ENCODE measurements at places on chromosomes 12 and 14.
A peak's percentile ranks its signal among the peaks of the same experiment; 100 is the strongest.

- peak; percentile 3 for DNase-seq
Measured at GRCh38 chr12:50112456-50113218, 601 bp downstream of the COX14 start.

DNA sequence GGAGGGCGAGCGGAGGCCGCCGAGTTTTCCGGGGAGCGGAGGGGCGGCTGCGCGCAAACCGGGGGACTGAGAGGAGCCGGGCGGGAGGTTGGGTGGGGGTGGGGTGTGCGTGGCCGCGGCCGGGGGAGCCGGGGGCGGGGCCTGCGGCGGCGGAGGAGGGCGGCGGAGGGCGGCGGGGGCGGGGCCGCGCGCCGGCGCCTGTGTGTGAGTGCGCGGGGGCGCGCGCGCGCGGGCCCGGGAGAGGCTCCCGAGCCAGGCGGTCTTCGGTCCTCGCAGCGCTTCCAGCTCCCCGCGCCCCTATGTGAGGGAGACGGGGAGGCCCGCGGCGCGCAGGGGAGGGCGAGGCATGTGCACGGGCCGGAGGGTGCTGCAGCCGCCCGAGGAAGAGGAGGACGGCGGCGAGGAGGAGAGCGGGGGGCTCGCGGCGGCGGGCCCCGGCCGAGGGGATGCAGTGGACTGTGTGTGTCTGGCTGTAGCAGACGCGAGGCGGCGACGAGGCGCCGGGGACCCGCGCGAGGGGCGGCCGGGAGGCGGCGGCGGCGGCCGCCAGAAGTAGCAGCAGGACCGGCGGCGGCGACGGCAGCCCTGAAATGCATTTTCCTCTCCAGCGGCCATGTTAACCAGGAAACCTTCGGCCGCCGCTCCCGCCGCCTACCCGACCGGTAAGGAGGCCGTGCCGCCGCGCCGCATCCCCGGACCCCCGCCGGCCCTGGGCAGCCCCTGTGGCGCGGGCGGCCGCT lies at the start of gene DYRK2:
DYRK2 (plus strand) TSS at position 225 of the 740 bp plus-strand sequence; CDS start at position 614, 389 bp downstream.
- peak; percentile 69 for DNase-seq

GRCh38 chr14:63378444-63378843 lies 59.7 kb upstream of the GPHB5 start:
- no peak for DNase-seq

DNA sequence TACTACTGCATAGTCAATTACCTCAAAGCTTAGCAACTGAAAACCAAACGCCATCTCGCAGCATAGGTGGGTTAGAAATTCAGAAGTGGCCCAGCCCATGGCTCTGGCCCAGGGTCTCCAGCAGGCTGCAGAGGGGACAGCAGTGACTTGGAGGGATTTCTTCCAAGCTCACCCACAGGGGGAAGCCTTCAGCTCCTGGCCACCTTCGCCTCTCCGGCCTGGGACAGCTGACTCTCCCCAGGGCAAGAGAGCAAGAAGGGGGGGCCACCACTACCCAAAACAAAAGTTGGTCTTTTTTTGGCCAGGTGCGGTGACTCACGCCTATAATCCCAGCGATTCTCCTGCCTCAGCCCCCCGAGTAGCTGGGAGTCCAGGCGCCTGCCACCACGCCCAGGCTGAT lies 32.2 kb upstream of the ANKRD9 start:
- no peak for DNase-seq

DNA sequence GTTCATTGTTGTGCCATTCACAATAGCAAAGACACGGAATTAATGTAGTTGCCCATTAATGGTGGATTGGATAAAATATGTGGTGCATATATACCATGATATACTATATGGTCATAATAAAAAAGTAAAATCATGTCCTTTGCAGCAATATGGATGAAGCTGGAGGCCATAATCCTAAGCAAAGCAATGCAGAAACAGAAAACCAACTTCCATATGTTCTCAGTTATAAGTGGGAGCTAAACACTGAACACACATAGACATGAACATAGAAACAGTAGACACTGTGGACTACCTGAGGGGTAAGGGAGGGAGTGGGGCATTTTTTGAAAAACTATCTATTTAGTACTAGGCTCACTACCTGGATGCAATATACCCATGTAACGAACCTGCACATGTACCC lies 3.0 kb upstream of the ERP27 start:
- DNase-seq = no peak

DNA sequence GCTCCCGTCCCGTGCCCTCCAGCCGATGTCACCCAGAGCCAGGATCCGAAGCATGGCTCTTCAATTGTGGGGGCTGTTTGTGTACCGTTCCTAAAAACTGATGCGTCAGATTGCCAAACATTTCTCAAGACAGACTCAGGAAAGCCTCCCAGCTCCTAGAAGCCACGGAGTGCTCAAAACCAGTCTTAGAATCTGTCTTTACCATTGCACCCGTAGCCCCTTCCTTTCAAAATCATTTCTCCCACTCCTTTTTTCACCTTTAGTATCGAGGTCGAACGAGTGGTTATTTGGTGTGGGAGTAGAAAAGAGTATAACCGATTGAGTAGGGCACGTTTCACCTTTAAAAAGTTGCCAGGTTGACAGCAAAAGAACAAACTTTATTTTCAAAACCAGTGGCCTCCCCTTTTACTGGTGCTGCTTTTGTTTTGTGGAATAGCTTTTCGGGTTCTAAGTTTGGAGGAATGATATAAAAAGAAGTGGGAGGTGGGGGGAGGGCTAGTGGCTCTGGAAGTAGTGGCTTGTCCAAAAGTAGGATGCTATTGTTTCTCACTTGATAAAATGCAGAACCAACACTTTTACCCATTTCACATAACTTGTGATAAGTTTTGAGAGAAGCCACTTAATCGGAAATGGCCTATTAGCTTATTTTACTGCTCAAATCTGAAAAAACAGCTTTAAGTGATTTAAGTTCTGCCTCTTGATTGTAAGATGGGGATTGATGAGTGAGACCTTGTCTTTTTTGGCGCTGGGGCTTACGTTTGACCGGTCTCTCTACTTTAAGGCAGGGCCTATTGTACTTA lies 803 bp downstream of the STK38L start:
- DNase-seq = no peak

DNA sequence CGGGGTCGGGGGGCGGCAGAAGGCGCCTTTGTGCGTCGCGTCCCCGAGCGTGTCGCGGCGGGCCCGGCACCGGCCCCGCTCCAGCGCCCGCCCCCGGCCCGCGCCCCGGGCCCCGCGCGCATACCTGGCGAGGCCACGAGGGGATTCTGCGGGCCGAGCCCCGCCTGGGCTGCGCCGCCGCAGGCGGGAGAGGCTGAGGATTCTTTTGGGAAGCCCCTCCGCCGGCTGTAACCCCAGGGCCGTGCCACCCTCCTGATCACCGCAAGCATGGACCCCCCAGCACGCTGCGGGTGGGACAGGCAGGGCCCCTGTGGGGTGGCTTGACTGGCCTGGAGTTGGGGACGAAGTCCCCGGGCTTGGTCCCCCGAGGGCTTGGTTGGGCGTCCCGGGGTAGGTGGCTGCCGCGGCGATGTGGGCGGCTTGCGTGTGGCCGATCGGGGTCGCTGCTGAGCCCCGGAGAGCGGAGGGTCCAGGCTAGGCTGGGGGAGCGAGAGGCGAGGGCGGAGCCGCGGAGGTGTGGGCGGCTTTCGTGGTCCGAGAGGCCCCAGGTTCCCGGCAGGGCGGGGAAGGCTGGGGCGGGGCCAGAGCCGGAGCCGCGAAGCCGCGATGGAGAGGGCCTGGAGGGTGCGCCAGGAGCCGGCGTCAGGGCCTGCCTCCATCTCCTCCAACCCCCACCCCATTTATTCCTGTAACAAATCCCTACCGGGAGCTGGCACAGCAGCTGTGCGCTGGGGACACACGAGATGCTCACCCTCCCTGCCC lies 28.4 kb upstream of the GPR132 start:
- DNase-seq = peak; percentile 54

GRCh38 chr14:75968456-75968855 lies 13.3 kb downstream of the TGFB3 start:
- no peak for DNase-seq

GRCh38 chr12:15122344-15122743 lies 98.9 kb downstream of the RERG start:
- no peak for DNase-seq

- no peak for DNase-seq
Measured at GRCh38 chr14:56630707-56631106, 51.1 kb downstream of the TMEM260 start.

DNA sequence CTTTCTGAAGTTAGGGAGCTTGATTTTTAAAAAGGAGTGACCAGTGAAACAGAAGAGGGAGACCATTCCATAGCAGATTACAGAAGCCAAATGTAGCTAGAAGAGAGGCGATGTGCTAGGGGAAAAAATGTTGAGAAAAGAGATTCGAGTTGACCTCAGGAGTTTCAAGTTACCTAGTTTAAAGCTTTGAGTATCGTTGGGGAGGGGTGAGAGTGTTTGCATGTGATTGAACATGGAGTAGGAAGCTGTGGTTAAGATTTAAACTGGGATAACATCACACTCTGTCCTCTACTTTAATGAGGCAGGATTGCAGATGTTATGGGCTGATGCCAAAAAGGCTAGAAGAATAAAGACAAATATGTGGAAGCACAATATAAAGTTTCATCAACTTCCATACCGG lies 3.7 kb downstream of the LETMD1 start:
- DNase-seq = no peak

- DNase-seq = peak; percentile 26
Measured at GRCh38 chr14:68210729-68211299, 391.2 kb downstream of the RAD51B start.

- DNase-seq = no peak
Measured at GRCh38 chr12:28826766-28827165, 322.3 kb upstream of the FAR2 start.

DNA sequence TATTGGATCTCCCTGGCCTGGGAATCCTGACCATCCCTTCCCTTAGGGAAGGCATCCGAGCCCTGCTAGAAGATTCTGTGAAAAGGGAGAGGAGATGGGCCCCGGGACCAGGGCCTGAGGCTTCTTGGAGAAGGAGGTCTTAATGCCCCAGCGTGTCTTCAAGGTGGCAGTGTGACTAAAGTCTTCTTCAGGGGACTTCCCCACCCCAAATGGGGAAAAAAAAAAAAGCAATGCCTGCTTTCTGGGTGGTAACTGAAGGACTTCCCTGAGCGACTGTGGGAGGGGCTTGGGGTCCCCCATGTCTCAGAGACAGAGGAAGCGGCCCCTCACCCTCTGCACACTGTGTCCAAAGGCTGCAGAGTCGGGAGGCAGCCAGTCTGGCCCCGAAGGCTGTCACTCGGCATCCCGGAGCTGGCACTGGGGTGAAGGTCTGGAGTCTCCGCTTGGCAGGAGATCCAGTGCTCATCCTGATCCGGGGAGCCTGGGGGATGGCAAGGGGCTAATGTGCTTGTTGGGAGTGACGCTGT lies 7.8 kb upstream of the PGF start:
- no peak for DNase-seq

- DNase-seq = peak; percentile 49
Measured at GRCh38 chr12:132710043-132710404, 618 bp upstream of the PGAM5 start.

All from memory B cell (primary cell).